ENCODE measurements at places on chromosomes 16 and 17.

DNA sequence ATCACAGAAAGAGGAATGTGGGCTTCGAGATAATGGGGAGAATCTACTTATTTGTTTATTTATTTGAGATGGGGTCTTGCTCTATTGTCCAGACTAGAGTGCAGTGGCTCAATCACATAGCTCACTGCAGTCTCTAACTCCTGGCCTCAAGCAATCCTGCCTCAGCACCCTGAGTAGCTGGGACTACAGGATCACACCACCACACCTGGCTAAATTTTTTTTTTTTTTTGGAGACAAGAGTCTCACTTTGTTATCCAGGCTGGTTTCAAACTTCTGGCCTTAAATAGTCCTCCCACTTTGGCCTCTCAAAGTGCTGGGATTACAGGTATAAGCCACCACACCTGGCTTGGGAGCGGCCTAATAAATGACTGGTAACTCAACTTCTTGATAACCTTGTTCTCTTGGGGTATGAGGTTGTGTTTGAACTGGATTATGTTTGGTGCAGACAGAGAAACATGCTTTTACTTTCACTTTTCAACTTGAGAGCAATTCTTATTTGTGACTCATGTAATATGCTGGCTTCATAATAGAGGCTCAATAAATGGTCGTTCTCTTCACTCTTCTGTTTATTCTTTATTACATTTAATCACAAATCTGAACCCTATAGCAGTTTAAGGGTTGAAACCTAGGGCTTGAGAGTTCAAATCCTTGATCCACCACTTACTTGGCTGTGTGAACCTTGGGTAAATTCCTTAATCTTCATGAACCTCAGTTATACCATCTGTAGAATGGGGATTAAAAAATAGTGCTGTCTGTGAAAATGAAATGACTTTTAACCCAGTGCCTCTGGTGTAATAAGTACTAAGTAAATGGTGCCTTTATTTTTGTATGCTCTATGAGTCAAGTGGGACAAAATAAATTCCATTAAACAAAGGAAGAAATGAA is 129.1 kb upstream of the HS3ST2 start:
- no peak for DNase-seq

DNA sequence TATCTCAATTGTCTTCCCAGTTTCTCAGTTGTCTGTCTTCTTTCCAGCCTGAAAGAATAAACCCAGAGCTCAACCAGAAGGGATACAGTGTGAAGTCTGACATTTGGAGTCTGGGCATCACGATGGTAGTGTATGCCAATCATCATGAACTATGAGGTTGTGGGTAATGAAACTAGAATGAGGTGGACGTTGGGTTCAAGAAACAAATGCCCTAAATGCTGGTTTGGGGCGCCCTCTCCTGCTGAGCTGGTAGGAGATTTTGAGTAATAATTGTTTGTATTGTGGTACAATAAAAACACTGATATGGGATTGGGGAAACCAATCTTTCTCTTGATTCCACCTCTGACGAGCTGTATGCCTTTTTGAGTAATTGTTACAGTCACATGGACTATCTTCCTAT is 110.4 kb downstream of the MAP2K6 start:
- DNase-seq: peak; percentile 4

DNA sequence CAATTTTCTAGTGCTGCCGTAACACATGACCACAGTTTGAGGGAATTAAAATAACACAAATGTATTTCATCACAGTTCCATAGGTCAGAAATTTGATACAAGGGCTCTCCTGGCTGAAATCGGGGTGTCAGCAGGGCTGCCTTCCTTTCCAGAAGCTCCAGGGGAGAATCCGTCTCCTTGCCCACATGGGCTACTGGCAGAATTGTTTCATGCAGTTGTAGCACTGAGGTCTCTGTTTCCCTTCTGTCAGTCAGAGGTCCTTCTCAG is 20.5 kb downstream of the EIF4A3 start:
- DNase-seq: no peak

GRCh38 chr16:1080801-1081733 is 8.5 kb downstream of the SSTR5 start:
- no peak for DNase-seq

GRCh38 chr17:35745246-35745645 is 7.8 kb downstream of the GAS2L2 start:
- DNase-seq: no peak

- peak; percentile 76 for DNase-seq
Measured at GRCh38 chr17:62827746-62828485, 19.8 kb upstream of the MARCHF10 start.
